Panc1 (cell line): ENCODE measurements at places on chromosomes 7 and 10. TPM values are rescaled to one million over a fixed set of nuclear protein-coding genes. Genes with fewer than 3 reads are reported as not detected.

Gene CYP3A5
- 0.31 TPM for total RNA-seq

DNA sequence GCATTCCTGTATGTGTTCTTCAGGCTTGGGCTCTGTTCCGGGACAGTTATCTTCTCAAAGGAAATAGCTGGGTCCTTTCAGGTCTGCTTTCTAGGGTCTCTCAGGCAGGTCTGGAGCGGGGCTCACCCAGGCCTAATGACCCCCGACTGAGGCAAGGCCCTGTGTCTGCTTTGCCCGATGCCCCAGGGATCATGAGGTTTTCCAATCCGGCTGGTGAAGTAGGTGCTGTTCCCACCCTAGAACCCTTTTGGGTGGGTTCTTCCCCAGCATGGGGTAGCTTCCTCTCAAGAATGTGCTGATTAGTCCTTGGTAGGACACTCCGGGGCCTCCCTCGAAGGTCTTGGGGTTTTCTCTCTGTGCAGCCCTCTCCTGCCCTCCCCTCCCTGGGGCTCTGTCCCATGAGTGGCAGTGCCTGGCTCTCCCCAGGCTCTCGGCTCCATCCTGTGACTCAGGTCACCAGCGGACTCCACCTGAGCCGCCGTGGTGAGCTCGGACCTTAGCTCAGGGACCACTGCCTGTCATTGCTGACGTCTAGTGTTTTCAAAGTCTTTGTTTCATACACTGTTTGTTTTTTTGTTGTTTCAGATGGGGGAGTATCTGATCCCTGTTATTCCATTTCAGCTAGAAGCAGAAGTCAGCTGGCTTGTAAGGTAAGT, 71.0 kb upstream of the NKX6-2 start:
- no peaks in the 10 kb centered on the region for H3K4me1 ChIP-seq
- H3K27ac ChIP-seq = no peak overlapping the region
- no peak overlapping the region for H3K4me3 ChIP-seq
- no peaks in the 10 kb centered on the region for H3K36me3 ChIP-seq
- peaks cover 29% of the 10 kb centered on the region for H3K27me3 ChIP-seq
- no peak for DNase-seq

DNA sequence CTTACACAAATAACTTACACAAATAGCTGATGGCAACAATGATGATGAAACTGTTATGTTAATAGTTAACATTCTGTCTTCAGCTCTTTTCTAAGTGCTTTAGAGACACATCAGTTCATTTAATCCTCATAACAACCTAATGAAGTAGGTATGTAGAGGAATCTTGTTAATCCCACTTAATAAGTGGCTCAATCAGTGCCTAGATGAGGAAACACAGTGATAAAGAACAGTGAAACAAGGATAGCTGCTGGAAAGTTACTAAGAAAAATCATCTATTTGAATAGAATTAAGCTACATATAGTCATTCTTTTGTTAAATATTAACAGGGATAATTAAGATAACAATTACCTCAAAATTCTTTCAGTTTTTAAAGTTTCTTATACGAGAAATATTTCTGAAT, 487.6 kb downstream of the ARL4A start:
- H3K27me3 ChIP-seq = no peaks in the 10 kb centered on the region
- no peaks in the 10 kb centered on the region for H3K4me1 ChIP-seq
- no peaks in the 10 kb centered on the region for H3K36me3 ChIP-seq

DNA sequence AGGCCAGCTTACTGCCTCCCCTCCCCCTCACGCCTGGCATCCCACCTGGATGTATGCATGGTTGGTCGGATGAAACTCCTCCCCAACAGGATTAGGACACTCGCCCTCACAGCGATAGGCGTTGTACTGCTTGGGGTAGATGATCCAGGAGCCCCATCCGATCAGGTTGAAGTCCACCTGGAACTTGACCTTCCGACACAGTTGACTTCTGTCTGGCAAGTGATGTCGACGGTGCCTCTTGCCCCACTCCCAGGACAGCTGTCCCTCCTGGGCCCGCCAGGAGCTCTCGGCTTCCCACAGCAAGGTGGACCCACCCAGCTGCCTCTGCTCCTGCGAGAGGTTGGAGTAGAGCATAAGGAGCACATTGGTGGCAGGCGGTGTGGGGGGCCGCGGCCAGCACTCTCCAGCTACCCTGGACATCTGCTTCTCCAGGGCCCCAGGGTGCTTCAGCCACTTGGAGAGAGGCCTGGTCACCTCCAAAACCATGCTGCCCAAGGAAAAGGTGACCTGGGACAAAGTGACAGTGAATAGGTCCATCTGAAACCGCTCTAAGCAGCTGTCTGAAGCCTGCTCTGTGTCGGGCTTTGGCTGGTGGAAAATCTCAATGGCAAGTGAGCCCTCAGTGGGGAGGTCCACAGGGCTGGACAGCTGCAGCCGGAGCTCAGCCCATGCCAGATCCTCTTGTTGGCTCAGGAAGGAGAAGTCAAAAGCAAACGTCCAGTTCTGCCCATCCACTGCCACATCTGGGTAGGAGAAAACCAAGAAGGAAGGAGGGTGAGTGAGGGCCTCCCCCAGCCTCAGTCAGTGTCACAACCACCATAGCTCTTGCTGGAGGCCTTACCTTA, 6.0 kb downstream of the NODAL start:
- no peaks in the 10 kb centered on the region for H3K4me1 ChIP-seq
- no peak overlapping the region for H3K4me3 ChIP-seq
- no peak overlapping the region for H3K27ac ChIP-seq
- H3K36me3 ChIP-seq = no peaks in the 10 kb centered on the region
- H3K27me3 ChIP-seq = no peaks in the 10 kb centered on the region

DNA sequence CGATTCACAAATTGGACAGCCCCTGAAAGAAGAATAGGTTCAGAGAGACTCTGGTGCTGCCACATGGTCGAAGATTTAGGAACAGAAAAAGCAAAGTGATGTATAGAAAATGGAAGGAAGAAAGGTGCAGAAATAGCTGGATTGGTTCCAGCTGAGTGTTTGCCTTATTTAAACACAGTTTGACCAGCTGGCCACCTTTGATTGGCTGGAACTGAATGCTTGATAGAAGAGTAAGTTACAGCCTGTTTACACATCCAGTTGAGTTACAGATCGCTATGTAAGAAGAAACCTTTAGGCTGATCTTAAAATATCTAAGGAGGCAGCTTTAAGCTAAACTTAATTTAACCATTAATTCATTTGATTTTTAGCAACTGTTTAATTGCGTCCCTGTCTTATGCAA, 40.3 kb upstream of the KAT6B start:
- H3K27me3 ChIP-seq = no peaks in the 10 kb centered on the region
- H3K27ac ChIP-seq = no peak overlapping the region
- no peaks in the 10 kb centered on the region for H3K36me3 ChIP-seq
- no peak overlapping the region for H3K4me3 ChIP-seq
- no peaks in the 10 kb centered on the region for H3K4me1 ChIP-seq

DNA sequence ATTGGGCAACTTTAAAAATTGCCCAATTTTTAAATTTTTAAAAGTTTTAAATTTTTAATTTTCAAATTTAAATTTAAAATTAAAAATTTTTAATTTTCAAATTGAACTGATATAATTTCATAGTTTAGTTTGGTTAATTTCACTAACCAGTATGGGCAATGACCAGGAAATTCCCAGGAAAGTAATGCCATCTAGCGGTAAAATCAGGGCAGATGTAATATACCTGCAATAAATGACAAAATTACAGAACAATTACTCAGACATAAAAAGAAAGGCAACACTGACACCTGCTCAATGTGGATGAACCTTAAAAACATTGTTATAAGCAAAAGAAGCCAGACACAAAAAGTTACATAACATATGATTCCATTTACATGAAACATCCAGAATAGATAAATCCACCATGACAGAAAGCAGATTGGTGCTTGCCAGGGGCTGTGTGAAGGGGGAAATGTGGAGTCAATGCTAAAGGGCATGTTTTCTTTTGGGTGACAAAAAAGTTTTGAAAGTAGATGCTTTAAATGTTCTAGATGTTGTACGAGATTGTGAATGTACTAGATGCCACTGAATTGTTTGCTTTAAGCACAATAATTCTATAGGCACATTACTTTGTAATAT, 28.6 kb upstream of the SLC16A12 start:
- no peak overlapping the region for H3K27ac ChIP-seq
- peak; percentile 48 for DNase-seq
- no peaks in the 10 kb centered on the region for H3K4me1 ChIP-seq
- no peaks in the 10 kb centered on the region for H3K36me3 ChIP-seq
- no peak overlapping the region for H3K4me3 ChIP-seq

DNA sequence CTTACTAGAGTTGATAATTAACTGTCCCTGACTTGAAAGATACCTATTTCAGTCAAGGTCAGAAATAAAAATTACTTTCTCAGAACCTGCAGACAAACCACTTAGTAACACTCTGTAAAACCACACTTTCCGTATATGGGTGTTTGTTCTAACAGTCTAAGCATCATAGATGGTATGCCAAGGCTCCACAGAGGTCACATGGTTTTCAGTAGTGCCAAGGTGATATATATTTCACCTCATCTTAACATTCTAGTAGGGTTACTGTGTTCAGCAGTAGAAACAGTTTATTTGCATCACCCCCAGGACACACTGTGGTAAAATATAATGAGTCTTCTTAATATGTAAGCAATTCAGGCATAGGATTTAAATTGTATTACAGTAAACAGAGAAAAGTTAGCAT, 61.5 kb downstream of the KCND2 start:
- H3K4me1 ChIP-seq = no peaks in the 10 kb centered on the region
- H3K36me3 ChIP-seq = no peaks in the 10 kb centered on the region
- no peak overlapping the region for H3K27ac ChIP-seq
- H3K27me3 ChIP-seq = no peaks in the 10 kb centered on the region
- no peak overlapping the region for H3K4me3 ChIP-seq

DNA sequence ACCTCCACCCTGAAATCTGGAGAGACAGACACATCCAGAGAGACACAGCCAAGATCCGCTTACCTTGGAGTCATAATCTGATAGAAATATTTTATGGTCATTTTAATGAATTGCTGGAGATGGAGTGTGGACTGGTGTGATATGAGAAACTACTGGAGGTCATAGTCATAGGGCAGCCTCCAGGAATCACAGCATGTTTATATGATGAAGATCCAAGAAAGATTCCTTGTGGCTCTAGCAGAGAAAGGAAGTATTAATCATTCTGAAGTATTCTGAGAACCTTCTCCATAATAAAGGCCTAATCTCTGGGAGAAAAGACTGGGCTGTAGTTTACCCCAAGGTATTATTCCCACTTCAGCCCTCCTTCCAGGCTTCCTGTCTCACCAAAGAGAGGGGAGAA, 38.0 kb downstream of the POLR1F start:
- no peak overlapping the region; the same call in 1 of the 2 replicates for H3K27ac ChIP-seq
- no peaks in the 10 kb centered on the region; the same call in 1 of the 2 replicates for H3K4me1 ChIP-seq
- no peaks in the 10 kb centered on the region for H3K27me3 ChIP-seq
- no peak overlapping the region for H3K4me3 ChIP-seq
- no peaks in the 10 kb centered on the region for H3K36me3 ChIP-seq

DNA sequence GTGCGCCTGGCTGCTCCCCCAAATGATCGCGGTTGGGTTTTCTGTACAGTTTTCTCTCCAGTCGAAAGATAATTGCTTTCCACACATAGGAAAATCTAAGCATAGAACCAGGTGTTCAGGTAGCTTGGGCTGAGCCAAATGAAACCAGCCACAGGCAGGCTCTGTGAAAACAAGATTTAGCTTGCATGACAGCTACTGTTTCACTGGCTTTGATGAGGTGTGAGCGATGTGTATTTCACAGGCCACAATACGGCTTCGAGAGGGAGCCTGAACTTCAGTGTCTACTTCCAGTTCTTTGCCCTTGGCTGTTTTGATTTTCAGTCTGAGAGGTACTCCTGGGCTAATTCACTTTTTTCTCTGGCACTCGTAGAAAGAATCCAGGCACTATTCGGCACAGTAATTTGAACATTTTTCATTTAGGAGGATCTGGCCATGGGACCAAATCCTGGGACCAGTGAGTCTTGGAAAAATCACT, 110.5 kb downstream of the JCAD start:
- no peak for DNase-seq
- no peaks in the 10 kb centered on the region for H3K27me3 ChIP-seq

DNA sequence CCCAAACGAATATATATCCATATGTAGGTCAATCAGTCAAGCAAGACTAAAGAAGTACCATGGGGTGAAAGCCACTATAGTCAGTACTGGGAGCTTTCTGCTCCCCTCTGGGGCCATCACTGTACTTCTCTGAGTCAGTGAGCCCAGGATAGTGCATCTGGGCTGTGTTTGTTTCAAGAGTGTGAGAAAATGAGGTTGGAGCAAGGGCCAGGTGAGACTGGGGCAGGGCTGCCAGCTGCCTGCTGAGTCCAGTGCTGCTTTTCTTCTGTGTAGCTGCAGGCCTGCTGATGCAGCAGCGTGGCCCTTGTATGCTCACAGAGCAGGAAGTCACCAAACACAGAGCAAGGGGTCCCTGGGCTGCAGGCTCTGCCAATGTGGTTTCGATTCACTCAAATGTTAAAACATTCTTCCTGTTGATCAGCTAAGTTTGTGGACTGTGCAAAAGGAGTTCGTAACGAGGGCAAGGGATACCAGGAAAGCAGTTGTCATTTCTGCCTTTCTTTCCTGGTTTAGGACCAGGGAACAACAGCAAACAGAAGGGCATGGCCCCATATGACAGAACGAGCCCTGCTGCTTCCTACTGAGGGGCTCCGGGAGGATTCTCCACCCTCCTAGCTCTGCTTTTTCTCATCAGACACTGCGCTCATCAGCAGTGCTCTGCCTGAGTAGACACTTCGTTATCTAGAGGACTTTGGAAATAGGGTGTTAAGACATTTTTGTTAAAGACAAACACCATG, 65.4 kb upstream of the TNS3 start:
- no peaks in the 10 kb centered on the region for H3K36me3 ChIP-seq
- no peak for DNase-seq
- no peaks in the 10 kb centered on the region for H3K27me3 ChIP-seq
- H3K27ac ChIP-seq = peak overlapping the region; percentile 98
- peaks cover 25% of the 10 kb centered on the region for H3K4me1 ChIP-seq

- H3K36me3 ChIP-seq = no peaks in the 10 kb centered on the region
- H3K27ac ChIP-seq = no peak overlapping the region
- no peaks in the 10 kb centered on the region for H3K4me1 ChIP-seq
- H3K27me3 ChIP-seq = peaks cover 11% of the 10 kb centered on the region
- no peak for DNase-seq
These were observed 135.9 kb downstream of the PAXIP1 start for GRCh38 chr7:154867068-154867467.

DNA sequence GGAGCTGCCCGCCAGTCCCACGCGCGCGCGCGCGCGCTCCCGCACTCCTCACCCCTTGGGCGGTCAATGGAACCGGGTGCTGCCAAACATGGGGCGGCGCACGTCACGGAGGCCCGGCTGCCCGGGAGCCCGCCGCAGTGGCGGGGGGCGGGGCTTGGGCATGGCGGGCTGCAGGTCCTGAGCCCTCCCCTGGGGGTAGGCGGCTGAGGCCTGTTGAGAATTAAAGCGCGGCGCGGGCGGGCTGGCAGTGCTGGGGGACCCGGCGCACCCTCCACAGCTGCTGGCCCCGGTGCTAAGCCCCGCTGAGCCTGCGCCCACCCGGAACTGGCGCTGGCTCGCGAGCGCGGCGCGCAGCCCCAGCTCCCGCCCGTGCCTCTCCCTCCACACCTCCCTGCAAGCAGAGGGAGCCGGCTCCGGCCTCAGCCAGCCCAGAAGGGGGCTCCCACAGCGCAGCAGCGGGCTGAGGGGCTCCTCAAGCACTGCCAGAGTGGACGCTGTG, 634.2 kb downstream of the ANKRD7 start:
- no peaks in the 10 kb centered on the region for H3K36me3 ChIP-seq
- no peaks in the 10 kb centered on the region for H3K27me3 ChIP-seq

- no peaks in the 10 kb centered on the region for H3K36me3 ChIP-seq
- H3K4me3 ChIP-seq = no peak overlapping the region
- no peak overlapping the region for H3K27ac ChIP-seq
These were observed 148.0 kb downstream of the NRCAM start for GRCh38 chr7:108308276-108308675.
